ENCODE measurements at places on chromosomes 1 and 21.

DNA sequence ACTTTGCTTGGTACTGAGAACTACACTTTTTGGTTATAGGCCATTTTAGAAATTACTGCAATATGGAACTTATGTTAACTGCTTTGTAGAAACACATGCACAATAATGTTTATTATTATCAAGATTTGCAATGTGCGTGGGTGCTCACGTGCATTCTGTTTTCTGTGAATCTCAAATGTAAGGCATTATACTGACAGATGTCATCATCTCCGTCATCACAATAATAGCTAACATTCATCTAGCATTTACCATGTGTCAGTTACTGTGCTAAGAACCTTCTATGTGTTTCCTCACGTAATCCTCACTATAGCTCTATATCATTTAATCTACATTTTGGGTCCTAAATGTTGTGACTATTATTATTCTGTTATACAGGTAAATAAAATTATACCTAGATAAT is 1214.8 kb upstream of the ADGRL4 start:
- DNase-seq, result no peak

GRCh38 chr1:67440339-67440738 is 10.1 kb upstream of the SERBP1 start:
- DNase-seq, result no peak

GRCh38 chr1:114467491-114467890 is 43.5 kb downstream of the TRIM33 start:
- no peak for DNase-seq

- no peak for DNase-seq
These were observed 113.9 kb downstream of the MATN1 start for GRCh38 chr1:30609336-30609998.

DNA sequence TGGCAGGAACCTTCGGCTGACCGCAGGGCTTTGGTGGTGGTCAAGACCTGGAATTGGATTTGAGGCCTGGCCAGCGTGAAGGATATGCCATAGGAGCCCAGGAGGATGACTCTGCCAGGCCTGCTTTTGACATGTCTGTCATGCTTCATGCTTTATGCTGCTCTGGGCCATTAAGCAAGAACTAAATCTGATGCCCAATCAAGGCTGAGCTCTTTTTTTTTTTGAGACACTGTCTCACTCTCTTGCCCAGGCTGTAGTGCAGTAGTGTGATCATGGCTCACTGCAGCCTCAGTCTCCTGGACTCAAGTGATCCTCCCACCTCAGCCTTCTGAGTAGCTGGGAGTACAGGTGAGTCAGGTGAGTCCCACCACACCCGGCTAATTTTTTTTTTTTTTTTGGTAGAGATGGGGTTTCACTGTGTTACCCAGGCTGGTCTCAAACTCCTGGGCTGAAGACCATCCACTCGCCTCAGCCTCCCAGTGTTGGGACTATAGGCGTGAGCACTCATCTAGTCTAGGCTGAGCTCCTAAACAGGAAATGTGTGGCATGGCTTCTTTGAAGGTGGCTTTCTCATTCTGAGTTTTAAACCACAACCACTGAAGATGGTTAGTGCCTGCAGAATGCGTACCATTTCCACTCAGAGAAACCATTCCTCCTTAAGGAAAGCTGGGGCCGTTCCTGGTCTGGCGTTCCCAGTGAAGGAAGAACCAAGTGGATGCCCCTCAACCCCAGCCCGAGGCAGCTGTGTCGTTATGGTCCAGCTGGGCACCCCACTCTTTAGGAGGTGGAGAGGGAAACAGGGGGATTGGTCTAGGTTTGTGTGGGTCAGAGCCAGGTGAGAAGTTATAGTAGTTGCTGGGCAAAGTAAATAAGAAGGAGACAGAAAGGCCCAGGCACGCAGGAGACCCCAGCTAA is 34.2 kb upstream of the ATP5PO start:
- no peak for DNase-seq

Measured in NCI-H510A (cell line).